ENCODE measurements at places on chromosomes 13 and 19.

DNA sequence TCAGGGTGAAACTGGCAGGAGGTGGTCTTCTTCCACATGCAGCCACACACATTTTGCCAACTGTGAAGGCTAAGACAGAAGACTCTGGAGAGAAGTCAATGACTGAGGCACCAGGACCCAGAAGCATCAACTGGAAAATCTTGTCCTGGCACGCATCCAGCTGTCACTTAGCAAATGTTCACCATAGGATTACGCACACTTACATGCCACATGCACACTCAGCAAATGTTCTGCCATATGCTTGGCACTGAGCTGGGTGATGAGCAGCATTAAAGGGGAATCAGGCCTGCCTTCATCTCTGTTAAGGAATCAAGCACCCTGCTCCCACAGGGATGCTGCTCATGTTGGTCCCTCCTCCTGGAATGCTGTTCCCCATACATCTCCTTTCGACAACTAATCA is 5.1 kb downstream of the ZNF599 start:
- no peak for DNase-seq

DNA sequence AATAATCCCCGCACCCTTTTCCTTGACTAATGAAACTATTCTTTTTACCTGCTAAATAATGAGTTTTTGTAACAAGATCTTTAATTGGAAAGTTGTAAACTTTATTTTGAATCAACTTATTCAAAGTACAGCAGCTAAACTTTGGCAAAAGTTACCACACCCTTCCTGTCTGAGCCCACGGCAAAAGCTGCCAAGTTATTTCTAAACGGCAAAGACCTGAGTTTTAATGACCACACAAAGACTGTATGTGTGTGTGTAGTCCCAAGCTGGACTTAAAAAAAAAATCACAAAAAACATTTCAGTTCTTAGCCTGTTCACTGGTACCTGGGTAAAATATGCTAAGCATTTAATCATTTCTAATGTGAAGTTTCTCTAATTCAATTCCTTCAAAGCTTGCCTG is 60.7 kb downstream of the ZAR1L start:
- DNase-seq, result no peak

- DNase-seq, result no peak
Measured at GRCh38 chr19:14502334-14503092, 6.6 kb upstream of the GIPC1 start.

- peak; percentile 78 for DNase-seq
Measured at GRCh38 chr19:43594710-43595604, 977 bp downstream of the IRGQ start.

DNA sequence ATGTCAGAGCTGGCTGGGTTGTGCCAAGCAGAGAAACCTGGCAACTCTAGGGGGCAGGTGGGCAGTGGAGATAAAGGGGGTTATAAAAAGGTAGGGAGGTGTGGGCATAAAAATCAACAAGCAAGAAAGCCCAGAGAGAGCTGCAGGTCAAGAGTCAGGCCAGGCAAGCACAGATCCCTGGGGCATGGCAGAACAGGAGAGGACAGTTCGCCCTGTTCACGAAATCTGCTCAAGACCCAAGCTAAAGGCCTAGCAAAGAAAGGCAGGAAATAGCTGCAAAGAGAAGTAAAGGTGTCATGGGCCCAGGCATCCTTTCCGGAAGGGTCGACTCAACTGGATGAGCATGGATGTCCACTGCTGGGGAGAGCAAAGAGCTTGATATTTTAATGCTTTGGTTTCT is 3.4 kb downstream of the MBNL2 start:
- no peak for DNase-seq

DNA sequence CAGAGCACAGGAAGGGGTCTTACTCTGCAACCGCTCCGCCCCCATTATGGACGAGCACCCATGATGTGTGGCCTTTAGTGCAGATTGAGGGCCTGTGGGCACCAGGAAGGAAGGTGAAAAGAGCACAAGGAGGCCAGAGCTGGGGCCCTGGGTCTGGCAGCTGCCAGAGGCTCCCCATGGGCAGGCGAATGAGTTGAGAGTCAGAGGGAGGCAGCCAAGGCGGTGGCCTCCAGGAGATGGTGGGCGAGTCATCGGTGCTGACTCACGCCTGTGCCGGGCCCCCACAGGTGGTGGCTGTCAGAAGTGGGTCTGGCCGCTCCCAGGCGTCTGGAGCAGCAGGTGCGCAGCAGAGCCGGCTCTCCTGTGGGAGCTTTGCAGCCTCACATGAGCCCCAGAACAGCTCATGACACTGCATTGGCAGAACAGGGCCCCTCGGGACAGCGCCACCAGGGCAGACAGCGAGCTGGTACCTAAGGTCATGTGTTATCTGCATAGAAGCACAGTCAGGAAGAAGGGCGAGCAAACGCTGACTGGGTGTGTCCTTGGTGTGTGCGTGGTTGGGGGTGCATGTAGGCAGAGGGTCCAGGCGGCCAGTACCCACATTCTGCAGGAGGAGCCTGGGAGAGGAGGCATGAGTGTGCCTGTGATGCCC is 68.8 kb downstream of the CHST8 start:
- DNase-seq, result peak; percentile 72
